Pancreas (tissue), 10 donors: ENCODE measurements at places on chromosomes 6 and 20. TPM values are rescaled to one million over a fixed set of nuclear protein-coding genes. Genes with fewer than 3 reads are reported as not detected.

The NR2E1 gene
- 0.06 TPM for total RNA-seq

DNA sequence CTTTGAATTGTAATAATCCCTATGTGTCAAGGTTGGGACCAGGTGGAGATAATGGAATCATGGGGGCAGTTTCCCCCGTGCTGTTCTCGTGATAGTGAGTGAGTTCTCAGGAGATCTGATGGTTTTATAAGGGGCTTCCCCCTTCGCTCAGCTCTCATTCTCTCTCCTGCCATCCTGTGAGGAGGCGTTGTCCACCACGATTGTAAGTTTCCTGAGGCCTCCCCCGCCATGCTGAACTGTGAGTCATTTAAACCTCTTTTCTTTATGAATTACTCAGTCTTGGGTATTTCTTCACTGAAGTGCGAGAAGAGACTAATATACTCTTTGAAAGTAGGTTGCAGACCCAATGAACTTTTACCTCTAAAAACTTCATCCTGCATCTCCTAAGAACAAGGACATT lies 39.2 kb upstream of the KCNG1 start:
- H3K27ac ChIP-seq: no peak overlapping the region

- H3K36me3 ChIP-seq: no peaks in the 10 kb centered on the region
- peak; percentile 78 for DNase-seq
- no peaks in the 10 kb centered on the region for H3K4me1 ChIP-seq
- no peaks in the 10 kb centered on the region for H3K27me3 ChIP-seq
- H3K27ac ChIP-seq: peak overlapping the region; percentile 6
- no peak overlapping the region for H3K4me3 ChIP-seq
Measured at GRCh38 chr6:10510592-10511367, 10.4 kb upstream of the GCNT2 start.

The GSTA2 gene
- total RNA-seq: 54.8 TPM

DNA sequence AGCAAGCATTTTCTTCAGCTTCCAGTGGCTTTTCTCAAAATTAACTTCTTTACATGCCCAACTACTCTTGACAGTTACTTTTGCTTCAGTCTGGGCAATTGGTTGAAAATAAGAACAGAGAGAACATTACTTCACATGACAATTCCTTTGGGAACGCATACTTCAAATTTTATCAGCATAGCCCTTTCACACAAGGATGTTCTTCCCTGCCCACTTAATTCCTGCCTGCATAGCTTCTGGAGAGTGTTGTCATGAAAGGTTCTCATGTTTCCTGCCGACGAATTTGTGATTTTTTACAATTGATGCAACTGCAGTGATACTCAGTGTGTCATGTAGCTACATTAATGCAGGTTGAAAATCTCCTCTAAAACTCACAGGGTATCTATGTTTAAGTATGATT lies 22.0 kb upstream of the SNRNP48 start:
- H3K4me1 ChIP-seq: no peaks in the 10 kb centered on the region
- H3K4me3 ChIP-seq: no peak overlapping the region
- no peak for DNase-seq
- H3K27ac ChIP-seq: no peak overlapping the region
- no peaks in the 10 kb centered on the region for H3K27me3 ChIP-seq
